Stimulated activated CD8-positive, alpha-beta memory T cell treated with anti-CD3 and anti-CD28 coated beads, Interleukin-7, amount 100 ng/mL, for 1 hour (primary cell): ENCODE measurements at places on chromosomes 7 and 10.

DNA sequence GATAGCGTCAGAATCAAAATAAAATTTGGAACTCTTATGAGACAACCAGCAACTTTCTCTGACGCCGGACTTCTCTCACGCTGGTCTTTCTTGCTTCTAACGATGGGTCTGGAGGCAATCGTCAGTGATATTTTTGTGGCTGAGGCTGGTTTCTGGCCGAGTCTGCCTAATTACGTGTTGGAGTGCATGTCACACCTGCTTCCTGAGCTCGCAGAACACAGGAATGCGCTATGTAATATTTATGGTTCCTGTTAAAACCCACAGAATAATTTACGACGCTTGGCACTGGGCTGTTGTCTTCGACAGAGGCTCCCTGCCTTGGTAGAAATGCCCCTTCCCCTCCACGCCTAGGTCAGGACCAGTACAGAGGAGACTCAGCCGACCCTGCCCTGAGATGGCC is 64.9 kb downstream of the NPTX2 start:
- DNase-seq, result no peak

- no peak for DNase-seq
Measured at GRCh38 chr7:118104812-118105441, 79.0 kb upstream of the LSM8 start.

GRCh38 chr7:137992104-137992549 is 9.8 kb downstream of the CREB3L2 start:
- DNase-seq, result no peak

GRCh38 chr7:158749396-158749795 is 44.8 kb upstream of the NCAPG2 start:
- no peak for DNase-seq

DNA sequence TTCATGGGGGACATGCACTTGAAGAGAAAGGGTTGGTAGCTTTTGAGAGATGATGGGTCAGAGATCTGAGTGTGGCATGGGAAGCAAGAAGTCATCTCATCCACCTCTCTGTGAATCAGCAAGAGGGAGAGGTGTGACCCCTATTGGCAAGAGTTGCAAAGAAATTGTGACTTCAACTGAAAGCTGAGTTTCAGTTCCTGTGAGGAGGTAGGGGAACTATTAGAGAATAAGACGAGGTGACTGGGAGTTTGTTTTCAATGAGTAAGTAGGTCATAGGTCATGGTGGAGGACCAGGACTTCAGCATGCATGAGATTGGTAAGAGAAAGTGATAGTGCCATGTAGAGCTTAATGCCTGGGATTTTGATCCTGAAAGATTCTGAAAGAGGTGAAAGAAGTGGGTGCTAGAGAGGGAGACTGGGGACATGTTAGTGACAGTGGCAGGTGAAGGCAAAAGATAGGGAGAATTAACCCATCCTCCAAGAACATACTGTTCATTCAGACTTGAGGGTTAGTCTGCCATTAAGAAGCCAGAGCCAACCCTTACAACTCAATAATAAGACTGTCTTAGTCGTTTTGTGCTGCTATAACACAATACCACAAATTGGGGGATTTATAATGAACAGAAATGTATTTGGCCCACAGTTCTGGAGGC is 75.5 kb upstream of the CAPZA2 start:
- no peak for DNase-seq

DNA sequence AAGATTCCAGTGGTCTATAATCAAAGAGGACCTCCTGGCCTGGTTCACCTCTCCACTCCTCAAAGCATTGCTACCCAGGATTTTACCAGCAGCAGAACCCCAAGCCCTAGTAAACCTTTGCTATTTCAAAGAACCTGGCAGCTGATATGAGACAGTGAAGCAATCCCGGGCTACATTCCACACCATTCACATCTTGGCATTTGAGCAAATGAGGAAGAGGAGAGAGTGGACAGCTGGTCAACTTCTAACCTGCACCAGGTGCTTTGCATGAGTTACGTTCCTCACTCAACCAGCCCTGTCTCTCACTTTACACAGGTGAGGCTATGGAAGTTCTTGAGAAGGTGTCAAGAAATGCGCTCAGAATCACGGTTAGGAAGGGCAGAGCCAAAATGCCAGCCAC is 1.1 kb downstream of the CCDC3 start:
- DNase-seq, result no peak

DNA sequence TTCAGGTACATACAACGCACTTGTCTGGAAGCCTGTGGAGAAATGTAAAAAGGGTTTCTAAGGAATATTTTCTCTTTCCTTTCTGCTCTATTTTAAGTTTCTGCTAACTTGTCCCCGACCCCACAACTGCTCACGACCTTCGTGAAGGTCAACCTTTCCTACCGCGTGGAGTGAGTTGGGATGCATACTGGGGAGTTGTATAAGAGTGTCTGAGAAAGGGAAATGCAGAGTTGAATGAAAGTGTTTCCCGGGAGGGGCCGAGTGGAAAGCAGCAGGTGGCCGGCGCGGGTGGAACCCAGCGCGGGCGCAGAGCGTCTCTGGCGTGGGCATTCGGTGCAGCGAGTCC is 17.9 kb upstream of the ACBD5 start:
- DNase-seq, result no peak

DNA sequence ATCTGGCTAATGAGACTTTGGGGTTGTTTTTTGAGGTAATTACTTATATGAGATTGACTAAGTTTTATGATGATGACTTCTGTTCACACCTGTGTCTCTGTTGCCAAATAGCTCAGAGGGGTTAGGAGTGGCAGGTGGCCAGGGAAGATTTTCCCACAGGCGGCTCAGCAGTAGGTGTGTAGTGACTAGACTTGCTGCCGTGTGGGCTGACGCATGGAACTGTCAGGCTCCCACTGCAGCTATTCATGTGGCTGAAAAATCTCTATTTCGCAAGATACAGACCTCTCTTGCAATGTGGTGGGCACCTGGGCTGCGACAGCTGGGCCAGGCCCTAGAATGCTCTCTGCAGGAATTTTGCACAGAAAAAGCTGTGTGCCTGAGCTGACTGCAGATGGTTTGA is 1.4 kb downstream of the CPA4 start:
- no peak for DNase-seq

- no peak for DNase-seq
Measured at GRCh38 chr7:117019287-117019686, 66.0 kb downstream of the ST7 start.

- no peak for DNase-seq
Measured at GRCh38 chr10:42930516-42931192, 146.2 kb upstream of the RET start.

GRCh38 chr10:5411941-5412276 is 448 bp upstream of the NET1 start:
- DNase-seq, result no peak

DNA sequence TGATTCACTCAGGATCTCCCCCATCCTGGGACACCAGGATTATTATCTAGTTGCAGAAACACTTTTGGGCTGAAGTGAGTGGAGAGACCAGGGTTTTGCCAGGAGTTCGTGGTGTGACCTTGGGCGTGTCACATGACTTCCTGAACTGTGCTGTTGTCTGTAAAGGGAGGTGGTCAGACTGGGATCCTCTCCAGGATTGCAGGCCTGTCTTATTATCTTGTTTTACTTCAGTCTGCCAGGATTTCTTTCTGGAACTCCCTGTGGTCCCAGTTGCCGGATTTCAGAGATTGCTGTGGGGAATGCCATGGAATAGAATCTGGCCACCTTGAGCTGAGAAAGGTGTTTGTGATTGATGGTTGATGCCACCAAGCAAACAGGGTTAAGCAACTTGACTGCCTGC is 35.8 kb downstream of the CRCP start:
- no peak for DNase-seq

DNA sequence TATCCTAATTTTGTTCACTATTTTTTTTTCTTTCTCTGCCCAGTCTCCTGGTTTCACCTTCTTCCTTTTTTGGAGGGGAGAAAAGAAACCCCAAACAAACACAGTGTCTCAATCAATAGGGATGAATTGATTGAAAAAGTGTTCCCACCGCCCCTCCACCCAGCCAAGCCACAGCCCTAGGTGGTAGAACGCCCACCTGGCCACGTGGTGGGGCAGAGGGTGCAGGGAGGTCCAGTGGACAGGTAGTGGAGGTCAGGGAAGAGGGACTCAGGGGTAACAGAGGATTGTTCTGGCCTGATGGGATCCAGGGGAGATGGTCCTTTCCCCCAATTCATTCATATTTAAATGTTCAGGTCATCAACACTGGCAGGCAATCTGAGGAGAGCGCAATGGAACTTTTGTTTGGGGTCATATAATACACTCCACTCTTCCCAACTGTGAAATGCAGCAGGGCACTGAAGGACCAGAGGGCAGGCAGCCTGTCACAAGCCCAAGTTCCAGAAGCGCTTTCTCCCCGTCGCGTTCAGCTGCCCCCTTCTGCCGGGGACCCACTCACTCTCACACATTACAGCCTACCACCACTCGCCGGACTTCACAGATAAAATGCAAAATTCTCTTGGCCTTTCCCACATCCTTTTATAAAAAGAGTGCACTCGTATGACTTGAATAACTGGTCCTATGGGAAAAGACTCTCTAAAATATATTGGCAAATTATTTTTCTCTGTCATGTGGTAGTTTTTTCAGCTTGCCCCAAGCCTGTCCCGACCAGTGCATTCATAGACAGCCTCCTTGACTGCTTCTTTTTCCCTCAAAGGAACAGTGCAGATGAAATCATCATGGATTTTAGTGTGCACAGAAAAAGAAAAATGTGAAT is 1.6 kb downstream of the INHBA start:
- DNase-seq, result no peak

- DNase-seq, result no peak
Measured at GRCh38 chr7:137146552-137147337, 196.8 kb downstream of the PTN start.

- no peak for DNase-seq
Measured at GRCh38 chr10:23630885-23631284, 192.0 kb downstream of the OTUD1 start.
